ENCODE measurements at places on chromosomes 5 and 9. TPM values are rescaled to one million over a fixed set of nuclear protein-coding genes. Genes with fewer than 3 reads are reported as not detected.

Gene TSSK1B
- total RNA-seq: not detected

DNA sequence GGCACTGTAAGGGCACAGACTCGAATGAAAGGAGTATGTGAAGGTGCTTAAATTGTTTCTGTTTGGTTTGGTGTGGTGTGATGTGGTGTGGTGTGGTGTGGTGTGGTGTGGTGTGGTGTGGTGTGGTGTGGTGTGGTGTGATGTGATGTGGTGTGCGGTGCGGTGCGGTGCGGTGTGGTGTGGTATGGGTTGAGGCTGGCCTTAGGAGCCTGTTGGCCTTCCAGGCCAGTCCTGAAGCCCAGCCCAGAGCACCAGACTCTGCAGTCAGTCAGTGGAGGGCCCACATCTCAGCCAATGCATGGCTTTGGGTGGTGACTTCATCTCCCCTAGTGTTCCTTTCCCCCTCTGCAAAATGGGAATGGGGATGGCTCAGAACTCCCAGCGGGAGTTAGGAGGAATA, 85.8 kb downstream of the KCNIP1 start:
- no peak for DNase-seq

Gene IFNA21
- total RNA-seq: not detected

DNA sequence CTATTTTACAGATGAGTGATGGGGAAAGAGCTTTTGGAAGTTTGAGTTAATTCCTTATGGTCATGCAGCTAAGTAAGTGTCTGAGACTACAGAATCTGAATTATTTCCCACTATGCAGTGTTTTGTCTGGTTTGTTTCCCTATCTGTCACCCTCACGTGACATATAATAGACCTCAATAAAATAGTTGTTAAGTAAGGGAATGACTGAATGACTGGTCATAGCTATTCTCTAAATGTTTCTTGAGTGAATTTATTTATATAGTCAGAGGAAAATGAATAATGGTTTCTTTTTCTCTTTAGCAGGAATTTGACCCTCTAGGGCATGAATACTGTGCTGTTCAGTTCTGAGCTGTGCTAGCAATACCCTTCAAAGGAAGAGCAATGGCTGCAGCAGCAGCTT, 10.3 kb downstream of the TRIM32 start:
- DNase-seq: no peak

Gene SAXO1
- not detected for total RNA-seq

Gene DMGDH
- 4.2 TPM for total RNA-seq

- DNase-seq: no peak
These were observed 24.9 kb upstream of the ZSWIM6 start for GRCh38 chr5:61307191-61307590.

- DNase-seq: no peak
These were observed 96.2 kb downstream of the TLE4 start for GRCh38 chr9:79667817-79668436.

DNA sequence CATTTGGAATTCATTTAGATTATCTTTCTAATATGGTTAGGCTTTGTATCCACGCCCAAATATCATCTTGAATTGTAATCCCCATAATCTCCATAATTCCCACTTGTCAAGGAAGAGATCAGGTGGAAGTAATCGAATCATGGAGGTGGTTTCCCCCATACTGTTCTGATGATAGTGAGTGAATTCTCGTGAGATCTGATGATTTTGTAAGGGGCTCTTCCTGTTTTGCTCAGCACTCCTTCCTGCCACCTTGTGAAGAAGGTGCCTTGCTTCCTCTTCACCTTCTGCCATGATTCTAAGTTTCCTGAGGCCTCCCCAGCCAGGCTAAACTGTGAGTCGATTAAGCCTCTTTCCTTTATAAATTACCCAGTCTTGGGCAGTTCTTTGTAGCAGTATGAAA, 527.5 kb upstream of the ARRDC3 start:
- DNase-seq: no peak

Gene OBP2B
- 4.6 TPM for total RNA-seq

Gene GFI1B
- total RNA-seq: not detected

GRCh38 chr5:9663891-9664290, 33.7 kb upstream of the TAS2R1 start:
- no peak for DNase-seq

Measured in ovary (tissue), 10 donors.